ENCODE measurements at places on chromosomes 3 and 15.

DNA sequence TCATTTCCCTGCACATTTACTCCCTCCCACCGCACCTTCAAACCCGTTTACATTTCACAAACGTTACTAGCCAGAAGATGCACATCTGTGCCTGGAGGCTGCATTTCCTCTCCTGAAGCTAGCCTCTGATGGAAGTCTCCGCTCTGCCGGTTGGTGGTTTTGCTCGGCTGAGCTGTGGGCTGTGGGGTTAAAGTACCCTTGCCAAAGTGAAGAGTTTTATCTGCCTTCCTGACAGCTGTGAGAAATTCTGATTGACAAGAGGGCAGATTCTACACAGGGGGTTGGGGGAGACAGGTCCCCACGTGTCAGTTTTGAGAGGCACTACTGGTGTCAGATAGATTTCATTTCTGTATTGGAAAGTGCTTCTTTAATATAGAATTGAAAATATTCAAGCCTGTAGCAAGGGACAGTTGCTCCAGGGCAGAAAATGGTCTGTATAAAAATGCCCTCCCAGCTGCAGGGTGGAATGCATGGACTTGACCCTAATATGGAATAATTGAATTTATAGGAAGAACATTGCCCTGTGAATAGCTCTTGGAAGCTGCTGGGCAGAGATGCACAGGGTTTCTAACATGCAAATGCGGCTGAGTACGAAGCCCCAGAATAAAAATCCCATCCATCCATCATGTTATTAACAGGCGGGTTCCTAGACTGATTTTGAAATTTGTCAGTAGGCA lies 201.1 kb upstream of the RGMA start:
- no peak for DNase-seq

GRCh38 chr3:101685870-101686307 lies 629 bp downstream of the RPL24 start:
- no peak for DNase-seq

- DNase-seq, result no peak
Observed at GRCh38 chr3:61571516-61572336, 10.4 kb downstream of the PTPRG start.

- DNase-seq, result peak; percentile 19
Observed at GRCh38 chr3:180571831-180572598, 29.9 kb upstream of the TTC14 start.

DNA sequence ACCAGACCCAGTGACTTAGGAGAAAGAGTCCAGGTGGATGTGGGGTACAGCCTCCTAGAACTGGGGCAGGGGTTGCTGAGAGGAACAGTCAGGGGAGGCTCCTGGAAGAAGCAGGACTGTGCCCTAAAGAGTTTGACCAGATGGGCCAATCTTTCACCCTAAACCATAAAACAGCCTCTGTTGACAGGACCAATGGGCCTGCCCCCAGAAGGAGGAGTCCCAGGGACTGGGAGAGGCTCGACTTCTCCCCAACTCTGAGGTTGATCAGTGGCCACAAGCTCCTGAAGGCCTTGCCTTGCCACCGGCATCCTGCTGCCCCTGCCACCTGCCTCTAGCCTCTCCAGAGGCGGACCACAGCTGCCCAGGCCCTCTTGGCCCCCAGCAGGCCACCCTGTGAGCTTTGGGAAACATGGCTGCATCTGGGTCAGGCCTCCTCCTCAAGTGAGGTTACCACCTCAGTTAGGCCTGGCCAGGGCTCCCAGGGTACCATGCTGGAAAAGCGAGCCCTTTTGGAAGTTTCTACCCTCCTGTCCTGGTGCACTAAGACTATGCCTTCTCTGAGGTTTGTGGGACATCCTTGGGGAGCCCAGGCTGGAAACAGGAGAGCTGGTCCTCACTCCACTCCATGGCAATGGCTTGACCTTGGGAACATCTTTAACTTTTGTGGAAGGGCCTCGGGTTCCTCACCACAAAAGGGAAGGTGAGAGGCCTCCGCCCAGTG lies 2.8 kb downstream of the VIPR1 start:
- DNase-seq, result no peak

- peak; percentile 24 for DNase-seq
Observed at GRCh38 chr3:160040181-160040580, 51.5 kb downstream of the IL12A start.

GRCh38 chr15:33211176-33211808 lies 16.8 kb upstream of the FMN1 start:
- no peak for DNase-seq

- no peak for DNase-seq
Observed at GRCh38 chr3:69012800-69013252, 658 bp downstream of the EOGT start.

DNA sequence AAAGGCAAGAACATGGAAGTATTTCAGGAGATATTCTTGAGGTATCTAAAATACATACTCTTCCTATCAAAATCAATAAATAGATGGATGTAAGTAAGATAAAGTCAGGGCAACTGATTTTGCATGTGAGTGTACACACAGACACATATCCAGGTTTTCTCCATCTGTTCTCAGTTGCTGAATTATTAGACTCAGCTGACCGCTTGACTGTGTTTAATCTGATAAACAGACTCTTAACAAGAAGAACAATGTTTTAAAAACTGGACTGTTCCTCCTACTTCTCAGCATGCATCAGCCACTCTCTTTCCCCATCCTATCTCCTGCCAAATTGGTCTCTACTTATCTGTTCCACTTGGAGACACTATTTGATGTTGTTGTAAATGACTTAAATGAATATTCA lies 73.5 kb downstream of the GOLGA8G start:
- DNase-seq, result peak; percentile 0

GRCh38 chr3:196684548-196685407 lies 27.3 kb downstream of the CEP19 start:
- DNase-seq, result peak; percentile 74

GRCh38 chr15:72006382-72006781 lies 111.6 kb downstream of the MYO9A start:
- DNase-seq, result no peak

DNA sequence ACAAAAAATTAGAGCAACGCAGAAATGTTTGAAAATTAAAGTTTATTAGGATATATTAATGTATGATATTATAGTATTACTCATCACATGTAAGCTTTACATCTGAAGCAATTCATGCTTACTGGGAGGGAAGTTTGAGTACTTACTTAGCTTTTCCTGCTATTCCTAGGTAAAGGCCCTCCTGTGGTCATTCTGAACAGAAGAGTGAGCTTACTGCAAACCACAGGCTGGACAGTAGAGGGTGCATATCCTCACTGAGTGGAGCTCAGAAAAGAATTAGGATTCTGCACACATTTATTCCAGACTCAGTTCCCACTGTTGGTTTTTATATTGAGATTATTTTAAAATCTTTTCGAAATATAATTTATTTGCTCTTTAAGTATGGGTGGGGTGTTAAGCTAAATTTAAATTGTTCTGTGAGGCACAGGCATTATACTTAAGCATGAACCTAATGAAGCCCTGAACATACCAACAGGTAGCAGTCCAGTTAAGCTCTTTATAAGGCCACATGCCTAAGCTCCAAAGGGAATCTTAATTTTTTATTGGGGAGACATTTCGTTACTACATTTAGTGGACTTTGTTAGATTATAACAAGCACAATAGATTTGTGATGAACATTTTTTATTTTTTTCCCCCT lies 10.2 kb downstream of the MRPS22 start:
- DNase-seq, result peak; percentile 72

DNA sequence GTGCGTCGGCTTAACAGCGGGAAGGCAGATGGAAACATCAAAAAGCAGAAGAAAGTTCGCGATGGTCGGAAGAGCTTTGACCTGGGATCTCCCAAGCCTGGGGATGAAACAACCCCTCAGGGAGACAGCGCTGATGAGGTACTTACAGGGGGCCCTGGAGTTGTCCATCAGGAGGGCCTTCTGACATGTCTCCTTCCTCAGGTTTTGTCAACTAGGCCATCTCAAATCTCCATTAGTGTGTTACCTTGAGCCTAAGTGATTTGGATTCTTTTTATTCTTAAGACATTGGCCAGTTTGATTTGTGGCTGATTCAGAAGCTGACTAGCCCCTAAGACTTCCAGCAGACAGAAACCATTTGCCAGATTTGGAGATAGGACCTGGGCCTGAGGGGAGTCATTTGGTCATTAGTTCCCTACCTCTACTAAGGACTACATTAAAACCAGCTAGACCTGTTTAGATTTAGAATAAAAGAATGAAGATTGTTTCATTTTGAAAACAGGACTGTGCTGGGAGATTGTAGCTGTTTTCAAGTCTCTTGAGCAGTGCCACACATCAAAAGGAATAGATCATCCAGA lies 97.6 kb upstream of the UMPS start:
- no peak for DNase-seq

- no peak for DNase-seq
Observed at GRCh38 chr3:172257648-172258400, 190.4 kb downstream of the GHSR start.

DNA sequence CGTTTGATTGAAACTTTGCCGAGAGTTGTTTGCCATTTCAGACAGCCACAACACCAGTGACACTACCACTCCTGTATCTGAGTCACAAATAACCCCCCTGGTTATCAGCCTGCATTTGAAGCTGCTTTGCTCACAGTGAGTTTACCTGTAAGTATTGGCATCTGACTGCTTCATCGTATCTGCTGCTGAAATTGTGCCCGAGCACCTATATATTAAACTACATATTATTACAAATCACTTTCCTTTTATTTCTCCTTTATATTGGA lies 39.2 kb upstream of the SPSB4 start:
- no peak for DNase-seq

- DNase-seq, result peak; percentile 40
Observed at GRCh38 chr3:38651153-38651789, 1.8 kb upstream of the SCN5A start.

GRCh38 chr3:109910772-109911171 lies 573.4 kb upstream of the DPPA4 start:
- DNase-seq, result no peak

DNA sequence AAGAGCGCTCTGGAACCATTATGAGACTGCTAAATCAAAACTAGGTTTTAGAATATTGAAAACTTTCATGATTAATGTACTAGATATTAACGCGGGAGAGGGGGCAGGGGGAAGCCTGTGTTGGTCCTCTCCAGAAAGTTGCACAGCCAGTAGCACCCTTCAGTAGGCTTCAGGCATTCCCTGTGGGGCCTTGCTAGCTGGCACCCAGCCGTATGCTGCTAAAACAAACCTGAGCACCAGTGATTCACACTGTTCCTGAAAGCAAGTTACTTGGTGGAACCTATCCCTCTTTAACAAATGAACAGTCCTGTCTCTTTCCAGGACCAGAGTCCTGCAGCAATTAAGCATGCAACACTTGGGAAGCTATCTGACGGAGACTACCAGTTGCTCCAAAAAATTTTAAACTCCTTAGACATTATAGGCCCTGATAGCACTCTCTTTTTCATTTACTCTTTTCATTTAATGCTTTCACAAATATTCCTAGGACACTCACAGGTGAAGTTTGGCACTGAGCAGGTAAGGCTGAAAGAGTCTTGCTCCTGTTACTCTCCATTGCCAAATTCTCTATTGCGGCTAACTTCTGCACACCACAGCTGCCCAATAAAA lies 1.2 kb upstream of the ATRIP start:
- no peak for DNase-seq

GRCh38 chr15:22939051-22939450 lies 41.1 kb downstream of the CYFIP1 start:
- no peak for DNase-seq

DNA sequence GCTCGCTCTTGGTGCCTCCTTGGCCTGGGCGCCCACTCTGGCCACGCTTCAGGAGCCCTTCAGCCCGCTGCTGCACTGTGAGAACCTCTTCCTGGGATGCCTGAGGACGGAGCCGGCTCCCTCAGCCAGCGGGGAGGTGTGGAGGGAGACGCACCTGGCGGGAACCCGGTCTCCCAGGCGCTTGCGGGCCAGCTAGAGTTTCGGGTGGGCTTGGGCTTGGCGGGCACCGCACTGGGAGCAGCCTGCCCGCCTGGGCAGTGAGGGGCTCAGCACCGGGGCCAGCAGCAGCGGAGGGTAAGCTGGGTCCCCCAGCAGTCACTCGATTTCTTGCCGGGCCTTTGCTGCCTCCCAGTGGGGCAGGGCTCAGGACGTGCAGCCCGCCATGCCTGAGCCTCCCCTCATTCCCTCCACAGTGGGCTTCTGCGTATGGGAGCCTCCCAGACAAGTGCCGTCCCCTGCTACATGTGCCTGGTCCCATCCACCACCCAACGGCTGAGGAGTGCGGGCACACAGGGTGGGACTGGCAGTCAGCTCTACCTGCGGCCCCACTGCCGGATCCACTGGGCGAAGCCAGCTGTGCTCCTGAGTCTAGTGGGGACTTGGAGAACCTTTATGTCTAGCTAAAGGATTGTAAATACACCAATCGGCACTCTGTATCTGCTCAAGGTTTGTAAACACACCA lies 708.7 kb downstream of the VGLL3 start:
- no peak for DNase-seq

DNA sequence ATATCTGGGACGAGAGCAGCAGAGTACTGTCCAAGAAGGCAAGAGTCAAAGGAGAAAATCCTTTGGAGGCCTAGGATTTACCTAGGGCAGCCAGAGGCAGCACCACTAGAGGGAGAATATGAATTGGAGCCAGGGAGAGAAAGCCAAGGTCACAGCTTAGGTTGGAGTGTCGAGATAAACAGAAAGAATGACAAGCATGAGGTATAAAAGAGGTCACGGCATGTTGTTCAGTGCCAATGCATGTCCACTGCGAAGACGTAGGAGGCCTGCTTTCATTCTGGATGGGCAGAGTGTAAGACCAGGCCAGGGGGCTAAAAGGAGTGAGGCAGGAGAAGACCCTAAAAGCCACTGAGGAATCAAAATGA lies 47.2 kb downstream of the THBS1 start:
- DNase-seq, result no peak

- no peak for DNase-seq
Observed at GRCh38 chr3:14153663-14154062, 24.7 kb downstream of the XPC start.

GRCh38 chr3:48561045-48561736 lies 2.4 kb downstream of the UCN2 start:
- DNase-seq, result no peak

GRCh38 chr3:120429921-120430361 lies 20.9 kb downstream of the FSTL1 start:
- DNase-seq, result no peak

All from pons (tissue), 1 donor.